Dermis blood vessel endothelial cell (primary cell): ENCODE measurements at places on chromosomes 5 and 9. TPM values are rescaled to one million over a fixed set of nuclear protein-coding genes. Genes with fewer than 3 reads are reported as not detected.

- peak; percentile 36 for DNase-seq
These were observed 54.1 kb downstream of the MRPS30 start for GRCh38 chr5:44862808-44863207.

DNA sequence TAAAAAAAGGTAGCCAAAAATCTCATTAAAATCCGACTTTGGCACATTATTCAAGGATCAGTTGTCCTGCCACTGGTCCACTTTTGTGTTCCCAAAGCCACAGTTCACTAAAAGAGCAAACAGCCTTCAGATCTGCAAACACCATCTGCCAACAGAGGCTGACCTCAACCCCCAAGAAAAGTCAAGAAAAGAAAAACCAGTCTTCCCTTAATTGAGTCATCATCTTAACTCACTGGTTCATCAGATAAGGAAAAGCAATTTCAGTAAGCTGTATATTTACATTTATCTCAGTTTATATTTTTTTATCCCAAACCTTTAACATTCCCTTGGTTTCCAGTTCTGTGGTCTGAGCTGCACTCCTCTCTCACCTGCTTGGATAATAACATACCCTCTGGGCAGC lies 21.2 kb downstream of the RASEF start:
- DNase-seq = no peak

- no peak for DNase-seq
These were observed 67.6 kb downstream of the TLE4 start for GRCh38 chr9:79639354-79639753.

DNA sequence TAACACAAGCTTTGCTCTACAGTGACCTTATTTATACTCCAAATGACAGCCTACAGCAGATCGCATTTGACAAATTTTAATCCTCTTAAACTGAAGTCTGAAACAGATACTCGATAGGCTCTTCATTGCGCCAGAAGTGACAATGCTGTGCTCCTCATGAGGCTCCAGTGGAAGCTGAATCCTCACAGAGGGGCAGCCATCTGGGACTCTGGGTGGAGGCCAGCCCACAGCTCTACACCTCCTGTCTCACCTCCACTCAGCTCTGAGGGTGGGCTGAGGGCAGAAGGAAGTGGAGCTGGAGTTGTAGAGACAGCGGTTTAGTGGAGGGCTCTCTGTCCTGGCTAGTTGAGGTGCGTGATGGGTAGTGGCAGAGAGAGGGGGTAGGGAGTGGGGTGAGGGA lies 283.3 kb upstream of the ANKRD55 start:
- no peak for DNase-seq

- peak; percentile 99 for DNase-seq
These were observed 35.8 kb upstream of the GLDC start for GRCh38 chr9:6681147-6681956.

DNA sequence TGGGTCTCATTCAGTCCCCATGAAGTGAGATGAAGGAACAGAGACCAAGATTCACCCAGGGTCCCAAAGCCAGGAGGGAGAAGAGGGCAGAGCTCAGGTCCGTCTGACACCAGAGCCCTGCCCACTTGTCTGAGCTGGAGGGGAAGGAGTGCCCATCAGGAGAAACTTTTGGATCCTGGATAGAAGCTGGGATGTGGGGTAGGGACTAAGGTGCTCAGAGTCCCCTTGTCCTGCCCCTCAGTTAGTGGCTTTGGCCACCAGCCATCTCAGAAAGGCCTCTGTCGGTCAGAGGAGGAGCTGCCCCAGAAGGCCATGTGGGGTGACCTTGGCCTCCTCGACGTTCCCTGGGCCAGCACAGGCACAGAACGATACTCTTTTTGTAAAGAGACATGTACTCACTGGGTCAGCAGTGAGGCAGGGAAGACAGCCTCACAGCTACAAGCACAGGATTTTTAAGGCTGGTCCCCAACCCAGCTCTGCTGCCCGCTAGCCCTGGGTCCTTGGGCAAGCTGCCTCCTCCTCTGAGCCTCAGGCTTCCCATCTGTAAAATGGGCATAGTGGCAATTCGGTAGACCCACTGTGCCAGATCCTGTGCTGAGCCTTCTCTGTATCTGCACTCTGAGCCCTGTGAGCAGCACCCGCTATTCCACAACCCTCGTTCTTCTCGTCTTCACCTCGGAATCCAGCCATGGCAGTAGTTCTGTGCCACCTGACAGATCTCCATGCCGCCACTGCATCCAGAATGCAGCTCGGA lies 49.4 kb downstream of the C9orf50 start:
- no peak for DNase-seq

DNA sequence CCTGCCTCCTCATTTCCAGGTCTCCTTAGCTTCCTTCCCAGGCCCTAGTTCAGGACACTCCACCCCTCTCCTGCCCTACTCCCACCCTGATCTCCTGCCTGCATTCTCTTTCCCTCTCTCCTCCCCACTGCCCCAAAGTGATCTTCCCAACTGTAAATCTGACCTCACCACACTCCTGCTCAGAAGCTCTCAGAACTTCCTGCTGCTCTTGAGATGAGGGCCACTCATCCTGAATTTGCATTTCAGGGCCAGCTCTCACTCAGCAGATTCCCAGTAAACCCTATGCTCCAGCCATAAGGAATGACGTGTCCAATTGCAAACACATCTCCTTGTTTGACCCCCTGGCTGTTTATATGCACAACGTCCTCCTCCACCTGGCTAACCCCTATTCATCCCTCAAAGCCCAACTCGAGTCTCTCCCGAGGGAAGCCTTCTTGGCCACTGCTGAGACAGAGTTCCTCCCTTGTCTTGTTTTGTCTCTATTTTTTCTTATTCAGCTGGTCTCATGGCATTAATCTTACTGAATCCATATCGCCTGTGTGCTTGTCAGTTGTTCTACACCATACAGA lies 95.0 kb downstream of the NSG2 start:
- DNase-seq = no peak

GRCh38 chr5:55498457-55498856 lies 36.3 kb downstream of the PLPP1 start:
- DNase-seq = no peak

DNA sequence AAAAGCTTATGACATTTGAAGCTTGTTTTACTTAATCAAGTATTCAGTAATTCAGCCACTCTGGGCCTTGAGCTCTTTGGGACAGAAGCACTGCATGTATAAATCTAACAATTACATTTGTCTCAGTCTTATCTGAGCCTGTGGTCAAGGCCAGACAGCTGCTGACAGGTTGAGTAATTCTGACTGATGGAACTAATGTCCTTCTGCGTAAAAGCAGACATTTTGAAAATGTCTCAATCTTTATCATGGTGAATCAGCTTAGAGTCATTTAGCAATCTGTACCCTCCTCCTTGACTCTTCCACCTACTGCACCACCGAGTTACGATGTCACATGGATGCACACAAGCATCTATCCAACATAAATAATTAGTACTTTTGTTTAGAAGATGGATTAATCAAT lies 400.0 kb downstream of the ARRDC3 start:
- no peak for DNase-seq

DNA sequence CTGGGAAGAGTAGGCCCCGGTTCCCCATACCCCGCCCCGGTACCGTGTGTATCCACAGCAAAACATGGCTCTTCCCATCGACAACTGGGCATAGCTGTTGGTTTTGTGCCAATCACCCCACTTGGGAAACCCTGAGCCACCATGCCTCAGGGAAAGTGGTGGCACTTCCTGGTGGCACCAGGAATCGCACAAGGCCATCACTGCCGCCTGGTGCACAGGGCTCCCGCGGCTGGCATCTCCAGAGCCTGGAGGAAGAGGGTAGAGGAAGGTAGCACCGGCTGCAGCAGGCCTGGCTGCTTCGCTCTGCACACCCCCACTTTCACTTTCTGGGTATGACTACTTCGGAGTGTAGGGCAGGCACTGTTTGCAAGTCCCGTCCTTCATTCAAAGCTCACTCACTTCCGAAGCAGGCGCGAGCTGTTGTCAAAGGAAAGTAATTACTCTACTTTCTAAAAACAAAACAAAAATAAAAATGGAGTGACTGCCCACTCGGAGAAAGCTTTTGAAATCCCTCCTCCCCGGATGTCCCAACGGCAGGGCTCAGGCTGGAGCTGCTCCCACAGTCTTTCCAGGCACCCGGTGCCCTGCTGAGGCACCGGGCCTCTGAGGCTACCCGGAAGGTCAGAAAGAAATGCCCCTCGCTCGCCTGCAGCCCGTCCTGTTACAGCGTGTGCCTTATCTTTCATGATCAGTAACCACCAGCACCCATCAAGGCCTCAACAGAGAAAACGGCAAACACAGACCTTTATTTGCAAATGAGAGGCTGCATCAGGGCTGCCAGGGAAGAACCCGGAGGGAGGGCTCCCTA lies 2.0 kb downstream of the BRD3 start:
- DNase-seq = peak; percentile 73

DNA sequence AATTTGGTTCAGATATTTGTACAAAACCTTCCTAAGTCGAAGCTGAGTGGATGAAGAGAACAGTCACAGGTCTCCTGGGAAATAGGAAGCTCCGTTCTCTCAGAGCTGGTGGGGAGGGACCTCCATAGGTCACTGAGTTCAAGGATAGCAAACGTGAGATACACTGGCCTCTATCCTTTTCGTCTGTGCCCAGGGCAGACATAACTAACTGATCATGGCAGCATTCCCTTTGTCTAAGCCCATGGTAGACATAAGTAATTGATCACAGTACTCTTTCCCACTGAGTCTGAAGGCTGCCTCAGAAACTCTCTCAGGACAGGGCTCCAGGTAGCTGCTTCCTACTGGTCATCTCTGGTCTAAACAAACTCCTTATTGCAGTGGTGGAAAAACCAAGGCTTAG lies 12.3 kb upstream of the CORO2A start:
- no peak for DNase-seq

- no peak for DNase-seq
These were observed 15.1 kb upstream of the SLC2A6 start for GRCh38 chr9:133493845-133494540.

DNA sequence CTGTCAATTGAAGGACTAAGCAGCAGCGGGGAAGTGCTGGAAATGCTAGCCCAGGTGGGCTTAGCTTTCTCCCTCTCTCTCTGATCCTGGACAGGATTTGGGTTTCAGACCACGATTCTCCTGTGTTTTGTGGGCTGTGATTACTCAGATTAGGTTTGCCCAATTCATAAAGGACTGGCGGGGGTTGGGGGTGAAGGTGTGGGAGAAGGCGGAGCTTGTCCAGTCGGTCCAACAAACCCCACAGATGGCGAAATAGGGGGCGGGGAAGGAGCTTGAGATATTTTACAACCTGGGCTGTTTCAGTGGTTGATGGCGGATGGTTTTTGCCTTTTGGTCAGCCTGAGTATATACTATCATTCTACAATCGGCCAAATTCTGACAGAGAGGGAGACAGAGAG lies 35.2 kb downstream of the PCDHAC2 start:
- no peak for DNase-seq

- DNase-seq = peak; percentile 40
These were observed 149.8 kb upstream of the CDKN2B start for GRCh38 chr9:22158927-22159346.

DNA sequence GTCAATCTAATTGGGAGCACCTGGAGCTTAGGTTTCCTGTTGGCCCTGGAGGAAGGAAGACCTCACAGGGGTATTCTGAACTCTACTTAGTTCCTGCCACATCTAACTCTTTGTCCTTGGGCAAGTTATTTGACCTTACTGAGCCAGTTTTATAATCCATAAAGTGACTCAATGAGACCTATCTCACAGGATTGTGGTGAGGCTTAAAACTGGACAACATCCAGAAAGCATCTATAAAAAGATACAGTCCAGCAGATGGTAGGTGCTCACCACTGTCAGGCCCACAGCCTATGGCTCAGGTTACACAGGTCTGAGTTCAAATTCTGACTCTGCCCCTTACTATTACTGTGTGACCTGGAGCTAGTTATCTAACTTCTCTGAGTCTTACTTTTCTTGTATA lies 23.3 kb downstream of the KCNV2 start:
- DNase-seq = no peak

GRCh38 chr9:134785325-134786108 lies 95.1 kb upstream of the FCN2 start:
- DNase-seq = peak; percentile 12

GRCh38 chr9:14403081-14403480 lies 89.1 kb upstream of the NFIB start:
- no peak for DNase-seq

DNA sequence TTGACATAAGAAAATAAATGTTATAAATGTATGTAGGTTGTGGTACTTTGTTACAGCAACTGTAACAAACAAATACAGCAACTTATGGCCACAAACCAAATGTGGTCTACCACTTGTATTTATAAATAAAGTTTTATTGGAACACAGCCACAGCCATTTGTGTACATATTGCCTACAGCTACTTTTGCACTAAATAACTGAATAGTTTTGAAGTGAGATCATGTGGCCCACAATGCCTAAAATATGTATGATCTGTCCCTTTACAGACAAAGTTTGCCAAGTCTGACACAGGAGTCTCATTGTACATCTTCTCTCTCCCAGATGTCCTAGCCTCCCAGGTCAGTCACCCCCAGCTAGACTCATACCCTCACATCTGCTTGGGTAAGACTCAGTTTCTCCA lies 283.6 kb upstream of the PRDM9 start:
- DNase-seq = no peak

DNA sequence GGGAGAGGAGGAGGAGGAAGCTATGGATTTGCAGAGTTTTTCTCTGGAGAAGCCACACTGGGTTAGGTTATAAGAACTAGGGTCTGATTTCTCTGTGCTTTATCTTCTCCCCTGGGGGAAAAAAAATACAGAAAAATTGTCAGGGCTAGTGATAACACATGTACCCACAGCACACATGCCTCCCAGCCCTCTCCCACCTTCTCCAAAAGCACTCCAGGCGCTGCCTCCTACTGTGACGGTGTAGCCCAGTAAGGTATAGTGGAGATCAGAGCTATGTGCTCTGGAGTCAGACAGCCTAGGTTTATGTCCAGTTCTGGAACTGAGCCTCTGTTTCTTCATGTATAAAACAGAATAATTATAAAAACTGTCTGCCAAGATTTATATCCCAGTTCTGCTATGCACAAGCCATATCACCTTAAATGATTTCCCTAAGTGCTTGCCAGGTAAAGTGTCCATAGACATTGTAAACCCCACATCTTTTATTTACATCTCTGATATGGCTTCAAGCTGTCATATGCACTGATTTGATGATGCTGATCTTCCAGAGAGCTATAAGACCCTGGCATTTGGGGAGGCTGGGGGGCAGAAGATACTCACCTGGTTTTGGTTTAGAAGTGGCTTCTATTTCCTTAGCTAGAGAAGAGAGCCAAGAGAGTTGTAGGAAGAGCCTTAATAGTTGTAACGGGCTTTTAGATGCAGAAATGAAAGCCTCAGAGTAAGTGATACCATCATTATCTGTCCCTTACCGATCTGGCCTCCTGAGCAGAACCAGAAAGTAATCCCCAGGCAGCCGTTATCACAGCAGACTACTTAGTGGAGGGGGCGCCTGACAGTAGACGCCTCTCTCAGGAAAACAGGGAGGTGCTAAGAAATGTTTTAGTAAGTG lies 7.6 kb downstream of the SLC1A3 start:
- no peak for DNase-seq

- no peak for DNase-seq
These were observed 15.6 kb downstream of the WWC1 start for GRCh38 chr5:168307022-168307421.

- DNase-seq = no peak
These were observed 868.7 kb upstream of the CDH9 start for GRCh38 chr5:27906931-27907601.

PRLR gene
- not detected in 2 replicates for total RNA-seq

SHOC1 gene
- not detected in 2 replicates for total RNA-seq

LEAP2 gene
- 0.09 and 0.17 TPM in 2 replicates for total RNA-seq

IFNA8 gene
- not detected in 2 replicates for total RNA-seq

SAXO1 gene
- total RNA-seq = not detected in 2 replicates

MARCOL gene
- total RNA-seq = not detected in 2 replicates
